Kidney epithelial cell (primary cell): ENCODE measurements at places on chromosomes 5 and 9. TPM values are rescaled to one million over a fixed set of nuclear protein-coding genes. Genes with fewer than 3 reads are reported as not detected.
A peak's percentile ranks its signal among the peaks of the same experiment; 100 is the strongest.

The NKD2 gene
- total RNA-seq = 1.0 and 1.7 TPM in 2 replicates

The TLX3 gene
- 0.14 and 0.58 TPM in 2 replicates for total RNA-seq

The CYSTM1 gene
- total RNA-seq = 125 and 176 TPM in 2 replicates

The IL33 gene
- 0.68 and 0.84 TPM in 2 replicates for total RNA-seq

The IFNA21 gene
- total RNA-seq = not detected in 2 replicates

The TXNDC8 gene
- not detected in 2 replicates for total RNA-seq

The PRUNE2 gene
- total RNA-seq = 0.41 and 1.0 TPM in 2 replicates

The SCGB3A2 gene
- total RNA-seq = not detected in 2 replicates

The HAVCR1 gene
- total RNA-seq = 0.29 and 1.4 TPM in 2 replicates

The PLPP7 gene
- 2.6 and 4.6 TPM in 2 replicates for total RNA-seq

GRCh38 chr9:113389451-113389850, 11.6 kb downstream of the ALAD start:
- no peak for DNase-seq

GRCh38 chr5:156431956-156432829, 105.2 kb downstream of the SGCD start:
- DNase-seq = no peak

GRCh38 chr5:127447827-127448226, 69.6 kb upstream of the PRRC1 start:
- DNase-seq = no peak

DNA sequence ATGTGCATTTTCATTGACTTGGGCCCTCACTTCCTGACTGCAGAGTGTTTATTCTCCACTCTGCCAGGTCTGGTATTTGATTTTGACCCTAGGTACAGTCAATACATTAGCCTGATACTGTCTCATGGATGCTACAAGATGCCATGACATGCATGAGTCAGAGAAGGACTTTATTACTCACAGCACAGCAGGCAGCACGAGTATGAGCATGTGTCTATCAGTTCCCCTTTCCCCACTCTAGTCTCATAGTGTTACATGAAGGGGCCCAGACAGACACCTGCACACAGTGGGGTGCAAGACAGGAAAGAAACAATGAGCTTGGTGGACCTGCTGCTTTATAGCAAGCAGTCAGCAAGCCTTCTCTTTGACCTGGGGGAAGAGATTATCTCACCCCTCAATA, 19.6 kb downstream of the ITGA2 start:
- DNase-seq = no peak

- DNase-seq = peak; percentile 49
Measured at GRCh38 chr5:143432658-143433239, 29.3 kb upstream of the NR3C1 start.

- no peak for DNase-seq
Measured at GRCh38 chr9:134570151-134570621, 71.4 kb upstream of the COL5A1 start.

GRCh38 chr5:8825139-8825757, 720.6 kb downstream of the SEMA5A start:
- DNase-seq = no peak

DNA sequence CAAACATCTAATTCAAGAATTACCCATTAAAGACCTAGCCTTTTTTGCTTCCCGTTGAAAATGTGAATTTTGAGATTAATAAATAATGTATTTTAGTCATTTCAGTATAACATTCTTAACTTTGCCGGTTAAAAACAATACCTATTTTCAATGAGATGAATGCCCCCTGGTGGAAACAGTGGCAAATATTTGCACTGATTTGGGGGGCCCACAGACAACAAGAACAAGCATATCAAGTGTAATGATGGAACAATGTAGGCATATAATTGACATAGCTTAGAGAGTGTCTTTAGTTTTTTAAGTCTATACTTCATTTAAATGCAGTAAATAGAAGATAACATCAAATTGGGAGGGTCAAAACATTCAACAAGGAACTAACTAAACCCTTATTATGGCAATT, 111.9 kb downstream of the NTRK2 start:
- no peak for DNase-seq

- no peak for DNase-seq
Measured at GRCh38 chr5:6715271-6715670, 2.0 kb downstream of the TENT4A start.

- no peak for DNase-seq
Measured at GRCh38 chr5:170495825-170496661, 7.8 kb upstream of the KCNIP1 start.
